ENCODE measurements at places on chromosomes 7 and 10.

DNA sequence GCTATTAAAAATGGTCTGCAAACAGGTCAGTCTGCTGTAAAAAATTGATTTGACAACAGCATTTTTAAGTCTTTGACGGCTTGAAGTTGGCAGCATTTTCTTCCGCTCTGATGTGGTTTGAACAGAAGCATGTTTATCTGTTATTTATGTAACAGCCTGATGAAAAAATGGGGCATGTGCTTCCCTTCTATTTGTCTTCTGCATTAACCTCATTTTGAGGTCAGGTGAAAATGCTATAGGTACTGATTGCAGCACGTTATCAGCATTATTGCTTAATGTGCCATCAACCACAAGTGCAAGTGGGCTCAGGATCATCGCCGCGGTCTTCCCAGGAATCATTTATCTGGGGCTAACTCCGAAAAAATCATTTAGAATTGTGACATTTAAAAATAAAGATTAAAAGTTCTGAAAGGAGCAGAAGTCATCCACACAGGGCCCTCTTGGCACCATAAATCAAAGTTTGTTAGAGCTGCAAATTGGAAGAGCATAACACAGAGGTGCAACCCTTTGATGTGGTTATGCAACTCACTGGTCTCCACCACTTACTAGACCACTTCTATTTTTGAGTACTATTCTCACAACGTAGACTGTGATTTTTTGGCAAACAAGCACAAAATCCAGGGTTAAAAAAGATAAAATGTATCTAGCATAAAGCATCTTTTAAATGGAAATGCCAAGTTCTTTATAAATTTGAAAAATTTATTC, 307.7 kb downstream of the MDFIC start:
- DNase-seq, result no peak

GRCh38 chr7:2838873-2839578, 5.1 kb downstream of the GNA12 start:
- DNase-seq, result no peak

DNA sequence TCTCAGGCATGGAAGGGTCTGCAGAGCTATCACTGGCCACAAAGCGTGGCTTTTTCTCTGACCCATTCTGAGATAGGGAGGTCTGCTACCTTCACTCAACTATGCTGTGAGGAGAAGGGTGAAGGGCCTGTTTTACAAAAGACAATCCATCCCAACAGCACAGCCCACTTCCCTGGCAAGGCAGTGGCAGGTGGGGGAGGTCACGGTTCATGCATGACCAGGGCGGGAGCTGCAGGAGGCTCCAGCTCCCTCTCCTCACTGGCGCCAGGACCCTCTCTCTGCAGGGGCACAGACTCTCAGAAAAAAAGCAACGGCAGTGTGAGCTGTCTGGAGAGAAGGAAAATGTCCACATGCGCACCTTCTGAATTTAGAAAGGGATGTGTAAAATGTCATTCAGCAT, 28.5 kb downstream of the GRB10 start:
- DNase-seq, result no peak

DNA sequence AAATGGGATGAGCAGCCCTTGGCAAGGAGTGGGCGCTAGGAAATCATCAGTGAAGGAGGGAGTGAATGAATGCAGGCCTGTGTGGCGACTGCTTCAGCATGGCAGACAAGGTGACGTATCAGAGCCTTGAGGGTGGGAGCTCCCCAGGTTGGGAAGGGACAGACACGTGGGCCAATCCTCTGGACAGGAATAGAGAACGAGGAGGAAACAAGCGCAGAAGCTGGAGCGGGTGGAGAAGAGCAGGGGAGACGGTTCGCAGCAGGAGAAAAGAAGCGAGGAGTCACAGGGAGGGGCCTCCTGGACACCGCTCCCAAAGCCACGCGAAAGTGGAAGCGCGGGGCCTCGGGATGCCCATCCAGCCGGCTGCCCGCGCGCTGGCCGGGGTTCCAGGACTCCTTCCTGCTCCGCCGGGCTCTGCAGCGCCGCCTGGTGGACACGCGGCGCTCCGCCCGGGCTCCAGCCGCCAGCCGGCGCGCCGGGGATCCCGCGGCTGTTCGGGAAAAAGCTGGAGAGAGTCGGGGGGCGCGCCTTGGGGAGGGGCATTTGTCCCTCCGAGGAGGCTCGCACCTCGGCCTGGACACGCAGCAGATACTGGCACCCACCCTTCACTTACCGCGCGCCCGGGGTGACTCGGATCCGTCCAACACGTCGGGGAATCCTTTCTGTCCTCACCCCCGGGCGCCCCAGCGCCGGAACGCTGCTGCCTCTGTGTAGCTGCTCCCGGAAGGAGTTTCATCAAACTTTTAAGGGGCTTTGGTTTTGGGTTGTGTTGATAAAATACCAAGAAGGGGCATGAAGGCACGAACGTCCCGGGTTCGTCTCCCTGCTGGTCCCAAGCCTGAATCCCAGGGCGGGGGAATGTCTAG, 6.3 kb downstream of the ZNF503 start:
- DNase-seq, result peak; percentile 65

DNA sequence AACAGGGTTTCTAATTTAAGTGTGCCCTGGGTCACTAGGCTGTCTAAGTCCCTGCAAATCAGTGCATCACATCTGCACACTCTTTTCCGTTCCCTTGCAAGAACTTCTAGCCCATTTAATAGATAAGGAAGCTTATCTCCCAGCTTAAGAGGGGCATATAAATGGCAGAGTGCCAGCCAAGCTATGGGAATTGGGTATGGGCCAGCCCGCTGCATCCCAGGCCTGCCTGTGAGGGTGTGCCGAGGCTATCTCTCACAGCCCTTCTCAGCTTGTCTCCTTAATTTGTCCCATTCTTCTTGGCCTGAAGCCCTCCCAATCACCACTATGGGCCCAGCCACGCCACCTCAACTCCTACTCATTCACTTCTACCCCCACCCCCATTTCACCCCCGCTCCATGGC, 14.7 kb downstream of the AQP1 start:
- DNase-seq, result no peak

DNA sequence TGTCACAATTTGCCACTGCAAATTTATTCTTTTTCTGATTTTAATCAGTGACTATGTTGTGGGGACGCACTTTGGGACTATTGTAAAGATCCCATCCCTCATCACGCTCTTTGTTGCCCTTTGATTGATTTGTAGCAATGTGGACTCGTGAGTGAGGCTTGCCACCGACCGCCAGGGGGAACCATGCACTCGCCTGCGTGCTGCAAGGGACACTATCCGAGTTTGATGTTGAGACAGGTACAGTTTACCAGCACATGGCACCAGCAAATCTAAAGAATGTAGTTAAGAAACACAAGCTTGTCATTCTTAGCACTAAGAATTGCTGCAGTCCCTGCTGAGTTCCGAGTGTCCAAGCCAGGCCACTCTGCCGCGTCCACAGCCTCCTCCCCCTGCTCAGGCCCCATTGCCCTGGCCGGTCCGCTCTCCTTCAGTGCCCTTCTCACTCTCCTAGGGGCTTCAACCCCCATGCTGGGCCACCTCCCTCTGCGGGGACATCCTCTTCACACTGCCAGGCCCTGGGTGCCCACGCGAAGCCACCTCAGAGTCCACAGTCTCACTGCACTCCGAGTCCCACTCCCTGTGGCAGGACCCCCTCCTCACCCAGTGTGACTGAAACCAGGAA, 2.0 kb upstream of the SFTPA2 start:
- peak; percentile 68 for DNase-seq

- no peak for DNase-seq
Observed at GRCh38 chr10:120098232-120098930, 205.9 kb downstream of the SEC23IP start.

DNA sequence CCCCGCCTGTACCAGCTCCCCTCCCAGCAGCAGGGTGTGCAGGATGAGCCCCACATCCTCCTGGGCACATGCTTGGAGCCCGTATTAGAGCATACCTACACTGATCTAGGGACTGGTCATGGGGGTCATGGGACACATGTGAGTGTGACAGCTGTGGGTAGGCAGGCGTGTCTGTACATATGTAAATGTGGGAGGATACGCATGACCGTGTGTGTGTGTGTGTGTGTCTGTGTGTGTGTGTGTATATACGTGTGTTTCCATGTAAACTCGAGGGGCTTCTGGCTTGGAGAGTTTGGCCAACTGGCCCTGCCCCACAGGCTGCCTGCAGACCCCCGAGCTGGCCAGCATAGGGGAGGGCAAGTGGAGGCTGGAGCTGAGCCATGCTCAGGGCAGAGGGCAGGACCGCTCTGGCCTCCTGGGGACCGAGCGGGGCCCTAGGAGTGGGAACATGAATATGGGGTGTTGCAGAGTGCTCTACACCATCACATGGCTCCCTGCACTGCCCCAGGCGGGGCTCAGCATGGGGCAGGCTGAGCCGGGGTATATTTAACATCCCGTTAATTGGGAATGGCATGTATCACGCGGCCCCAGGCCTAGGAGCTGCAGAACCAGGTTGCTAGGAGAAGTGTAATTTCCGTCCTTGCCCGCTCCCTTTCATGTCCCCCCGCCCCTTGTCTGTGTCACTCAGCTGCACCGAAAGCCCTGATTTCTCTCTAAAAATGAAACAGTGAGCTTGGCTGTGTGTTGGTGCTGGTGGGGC, 152.7 kb upstream of the PCBD1 start:
- DNase-seq, result no peak

DNA sequence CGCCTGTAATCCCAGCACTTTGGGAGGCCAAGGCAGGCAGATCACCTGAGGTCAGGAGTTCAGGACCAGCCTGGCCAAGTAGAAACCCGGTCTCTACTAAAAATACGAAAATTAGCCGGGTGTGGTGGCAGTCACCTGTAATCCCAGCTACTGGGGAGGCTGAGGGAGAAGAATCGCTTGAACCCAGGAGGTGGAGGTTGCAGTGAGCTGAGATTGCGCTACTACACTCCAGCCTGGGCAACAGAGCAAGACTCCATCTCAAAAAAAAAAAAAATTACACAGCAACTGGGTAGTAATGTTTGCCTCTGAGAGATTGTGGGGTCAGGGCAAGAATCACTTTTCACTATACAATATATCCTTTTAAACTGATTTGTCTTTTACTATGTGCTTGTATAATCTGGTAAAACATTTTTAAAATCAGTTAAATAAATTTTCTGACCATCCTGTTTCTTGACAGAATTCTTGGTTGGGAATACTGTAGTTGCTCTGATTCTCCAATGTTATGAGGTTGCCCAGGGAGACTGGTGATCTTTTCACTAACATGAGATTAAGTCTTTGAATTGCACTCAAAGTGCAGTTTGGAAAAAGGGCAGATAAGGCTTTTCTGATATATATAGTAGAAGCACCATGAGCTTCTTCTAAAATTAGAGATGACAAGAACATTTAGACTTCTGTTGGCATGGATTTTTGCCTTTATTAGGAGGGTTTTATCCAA, 1.5 kb downstream of the ENTPD7 start:
- DNase-seq, result no peak

DNA sequence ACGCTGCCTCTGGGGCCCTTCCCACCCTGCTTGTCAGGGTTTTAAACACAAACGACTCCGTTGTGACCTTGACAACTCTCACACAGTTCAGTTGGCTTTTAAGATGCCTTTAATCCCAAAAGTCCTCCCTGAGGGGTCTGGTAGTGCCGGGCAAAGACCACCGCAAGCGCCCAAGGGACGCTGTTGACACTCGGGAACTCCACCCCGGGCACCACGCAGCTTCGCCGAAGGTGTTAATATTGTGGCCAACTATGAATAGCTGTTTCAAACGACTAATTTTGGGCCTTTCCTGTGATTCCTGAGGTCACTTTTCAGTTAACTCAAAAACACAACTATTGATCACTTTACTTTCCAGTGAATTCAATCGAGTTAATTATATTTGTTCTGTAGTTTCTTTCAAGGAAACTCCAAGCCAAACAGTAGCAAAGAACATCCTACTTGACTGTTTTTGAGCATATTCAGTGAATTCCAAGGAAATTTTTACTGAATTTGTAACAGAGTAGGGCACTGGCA, 958 bp upstream of the ESYT2 start:
- DNase-seq, result no peak

GRCh38 chr10:71969929-71970328, 5.7 kb downstream of the CHST3 start:
- no peak for DNase-seq

- DNase-seq, result peak; percentile 94
Observed at GRCh38 chr10:7818295-7819120, at the start of gene TAF3. TAF3 (plus strand) TSS chr10:7818505; CDS start chr10:7818710, 205 bp downstream.

GRCh38 chr10:76114581-76115001, 683.2 kb downstream of the LRMDA start:
- no peak for DNase-seq

DNA sequence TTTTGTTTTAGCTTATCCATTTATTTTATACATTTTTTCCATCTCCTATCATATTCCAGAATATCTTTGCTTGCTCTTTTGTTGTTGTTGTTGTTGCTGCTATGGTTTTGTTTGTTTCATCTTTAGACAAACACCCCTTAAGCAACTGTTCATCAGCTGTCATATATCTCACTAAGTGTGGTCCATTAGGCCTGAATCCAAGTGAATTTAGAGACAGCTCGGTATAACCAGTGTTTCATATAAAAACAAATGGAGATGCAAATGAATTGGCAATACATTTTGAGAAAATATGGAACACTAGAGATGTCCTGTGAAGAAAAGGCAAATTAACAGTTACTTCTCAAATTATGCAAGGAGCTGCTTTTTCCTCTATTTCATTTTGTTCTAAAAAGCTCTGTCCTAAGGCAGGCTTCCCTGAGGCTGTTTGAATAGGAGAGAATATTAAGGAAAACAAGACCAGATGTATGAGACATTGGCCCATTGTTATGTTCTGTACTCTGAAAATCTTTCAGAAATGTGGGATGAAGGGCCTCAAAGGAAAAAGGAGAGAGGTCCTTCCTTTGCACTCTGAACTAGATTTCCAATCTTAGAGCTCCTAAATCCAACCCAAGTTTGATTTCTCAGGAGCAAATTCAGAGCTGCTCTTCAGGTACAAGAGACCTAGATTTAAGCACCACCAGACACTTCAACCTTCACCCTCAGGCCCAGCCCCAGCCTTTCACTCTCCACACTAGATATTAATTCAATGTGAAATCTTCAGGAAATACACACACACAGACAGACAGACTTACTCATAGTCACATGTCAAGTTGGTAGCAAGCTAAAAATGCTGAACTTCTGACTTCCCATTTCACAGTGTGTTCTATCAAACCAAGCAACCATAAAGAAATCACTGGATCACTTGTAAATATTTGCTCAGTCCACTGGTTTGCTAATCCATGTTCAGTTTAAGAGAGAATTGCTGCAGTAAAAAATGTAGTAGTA, 5.4 kb downstream of the TFEC start:
- DNase-seq, result no peak

- DNase-seq, result no peak
Observed at GRCh38 chr7:26584326-26584725, 280.1 kb downstream of the SKAP2 start.

- no peak for DNase-seq
Observed at GRCh38 chr7:114242992-114243507, 171.6 kb upstream of the FOXP2 start.

Data from stimulated activated naive CD8-positive, alpha-beta T cell treated with anti-CD3 and anti-CD28 coated beads, Interleukin-15, Interleukin-2, amounts not matched to agents 100 U/mL and 50 U/mL, for 24 hours (primary cell).